ENCODE measurements at places on chromosomes 7 and 10. TPM values are rescaled to one million over a fixed set of nuclear protein-coding genes. Genes with fewer than 3 reads are reported as not detected.

DNA sequence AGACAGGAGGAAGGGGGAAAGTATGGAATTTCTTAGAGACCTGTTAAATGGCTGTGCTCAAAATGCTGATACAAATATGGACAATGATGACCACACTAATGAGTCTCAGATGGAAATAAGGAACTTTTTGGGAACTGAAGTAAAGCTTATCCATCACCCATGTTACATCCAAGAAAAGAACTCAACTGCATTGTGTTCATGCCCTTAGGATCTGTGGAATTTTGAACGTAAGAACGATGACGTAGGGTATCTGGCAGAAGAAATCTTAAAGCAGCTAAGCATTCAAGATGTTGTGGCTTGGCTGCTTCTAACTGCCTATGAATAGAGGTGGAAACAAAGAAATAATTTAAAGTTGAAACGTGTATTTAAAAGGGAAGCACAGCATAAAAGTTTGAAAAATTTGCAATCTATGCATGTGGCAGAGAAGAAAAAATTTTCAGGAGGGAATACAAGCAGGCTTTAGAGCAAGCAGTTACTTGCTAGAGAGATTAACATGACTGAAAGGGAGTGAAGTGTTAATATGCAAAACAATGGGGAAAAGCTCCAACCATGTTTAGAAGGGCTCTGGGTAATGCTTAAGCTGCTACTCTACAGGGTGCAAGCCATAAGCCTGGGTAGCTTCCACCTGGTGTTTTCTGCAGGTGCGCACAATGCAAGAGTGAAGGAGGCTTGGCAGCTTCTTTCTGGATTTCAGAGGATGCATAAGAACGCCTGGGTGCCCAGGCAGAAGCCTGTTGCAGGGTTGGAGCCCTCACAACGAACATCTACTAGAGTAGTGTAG is 499.7 kb upstream of the SEMA3D start:
- H3K27ac ChIP-seq: no peak overlapping the region
- no peaks in the 10 kb centered on the region for H3K36me3 ChIP-seq
- no peaks in the 10 kb centered on the region for H3K4me1 ChIP-seq
- no peaks in the 10 kb centered on the region for H3K27me3 ChIP-seq
- H3K4me3 ChIP-seq: no peak overlapping the region

DNA sequence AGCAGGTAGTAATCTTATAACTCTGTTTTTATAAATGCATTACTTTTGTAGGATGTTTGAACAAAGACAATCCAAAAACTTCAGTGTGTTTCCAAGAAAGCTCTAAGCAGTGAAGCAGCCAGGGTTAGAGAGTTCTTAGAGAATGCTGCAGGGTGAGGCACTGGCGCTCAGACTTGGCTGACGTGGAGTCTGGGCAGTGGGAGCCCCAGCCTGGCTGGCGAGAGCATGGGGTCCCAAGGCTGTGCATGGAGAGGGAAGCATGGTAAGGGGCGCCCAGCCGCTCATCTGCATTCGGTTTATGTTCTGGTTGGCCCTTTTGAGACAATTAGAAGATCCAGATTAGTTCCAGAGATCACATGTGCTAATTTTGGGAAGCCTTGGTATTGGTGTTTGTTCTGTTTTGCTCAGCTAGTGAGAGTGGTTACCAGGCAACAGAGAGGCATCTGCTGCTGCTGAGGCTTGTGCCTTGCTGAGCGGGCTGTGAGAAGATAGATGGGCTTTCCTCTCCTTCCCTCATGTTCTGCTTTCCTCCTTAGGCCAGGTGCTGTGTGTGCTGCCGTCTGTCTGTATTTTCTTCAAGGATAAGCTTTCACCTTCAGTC is 10.3 kb downstream of the SUN1 start:
- H3K27ac ChIP-seq: no peak overlapping the region
- peaks cover 9% of the 10 kb centered on the region for H3K4me1 ChIP-seq
- no peaks in the 10 kb centered on the region for H3K27me3 ChIP-seq
- no peak for DNase-seq
- peaks cover 62% of the 10 kb centered on the region for H3K36me3 ChIP-seq
- H3K4me3 ChIP-seq: no peak overlapping the region

The NUP205 gene
- total RNA-seq: 33.5 TPM

DNA sequence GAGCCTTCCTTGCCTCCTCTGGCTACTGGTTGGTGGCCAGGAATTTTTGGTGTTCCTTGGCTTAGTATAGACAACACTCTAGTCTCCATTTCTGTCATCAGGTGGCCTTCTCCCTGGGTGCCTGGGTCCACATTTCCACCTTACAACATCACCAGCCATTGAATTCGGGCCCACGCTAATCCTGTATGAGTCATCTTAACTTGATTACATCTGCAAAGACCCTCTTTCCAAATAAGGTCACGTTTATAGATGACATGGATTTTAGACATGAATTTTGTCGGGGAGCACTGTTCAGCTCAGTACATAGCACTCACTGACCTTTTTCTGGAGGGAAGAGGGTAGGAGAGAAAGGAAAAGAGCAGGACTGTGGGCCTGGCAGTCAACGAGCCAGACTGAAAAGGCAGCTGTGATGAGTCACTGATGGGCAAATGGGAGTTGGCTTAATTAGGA is 39.4 kb downstream of the MMRN2 start:
- peaks cover 3% of the 10 kb centered on the region for H3K4me1 ChIP-seq
- H3K4me3 ChIP-seq: no peak overlapping the region
- H3K27me3 ChIP-seq: no peaks in the 10 kb centered on the region
- peak overlapping the region; percentile 71 for H3K27ac ChIP-seq
- no peak for DNase-seq

GRCh38 chr10:15083674-15084501 is 4.7 kb downstream of the ACBD7 start:
- H3K4me3 ChIP-seq: peak overlapping the region; percentile 57
- H3K36me3 ChIP-seq: no peaks in the 10 kb centered on the region
- DNase-seq: no peak
- H3K27me3 ChIP-seq: no peaks in the 10 kb centered on the region
- H3K4me1 ChIP-seq: peaks cover 9% of the 10 kb centered on the region

DNA sequence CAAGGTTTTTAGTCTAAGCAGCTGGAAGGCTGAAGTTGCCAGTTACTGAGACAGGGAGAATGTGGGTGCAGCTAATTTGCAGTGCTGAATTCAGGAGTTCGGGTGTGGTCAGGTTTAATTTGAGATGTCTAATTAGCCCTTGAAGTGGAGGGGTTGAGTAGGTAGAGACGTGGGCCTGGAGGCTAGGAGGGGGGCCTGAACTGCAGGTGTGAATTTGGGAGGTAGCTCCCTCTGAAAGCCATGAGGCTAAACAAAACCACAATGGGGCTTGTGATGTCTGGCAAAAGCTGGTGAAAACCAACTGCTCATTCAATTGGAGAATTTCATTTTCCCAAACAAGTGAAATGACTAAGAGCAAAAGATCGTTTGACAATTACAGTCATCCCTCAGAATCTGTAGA is 246.0 kb upstream of the NFE2L3 start:
- H3K4me3 ChIP-seq: no peak overlapping the region
- H3K27me3 ChIP-seq: no peaks in the 10 kb centered on the region
- H3K4me1 ChIP-seq: no peaks in the 10 kb centered on the region
- H3K27ac ChIP-seq: no peak overlapping the region

GRCh38 chr10:132136097-132136521 is 50.6 kb upstream of the DPYSL4 start:
- no peaks in the 10 kb centered on the region for H3K36me3 ChIP-seq
- H3K4me1 ChIP-seq: no peaks in the 10 kb centered on the region
- H3K4me3 ChIP-seq: no peak overlapping the region
- no peaks in the 10 kb centered on the region for H3K27me3 ChIP-seq
- no peak for DNase-seq
- H3K27ac ChIP-seq: no peak overlapping the region

DNA sequence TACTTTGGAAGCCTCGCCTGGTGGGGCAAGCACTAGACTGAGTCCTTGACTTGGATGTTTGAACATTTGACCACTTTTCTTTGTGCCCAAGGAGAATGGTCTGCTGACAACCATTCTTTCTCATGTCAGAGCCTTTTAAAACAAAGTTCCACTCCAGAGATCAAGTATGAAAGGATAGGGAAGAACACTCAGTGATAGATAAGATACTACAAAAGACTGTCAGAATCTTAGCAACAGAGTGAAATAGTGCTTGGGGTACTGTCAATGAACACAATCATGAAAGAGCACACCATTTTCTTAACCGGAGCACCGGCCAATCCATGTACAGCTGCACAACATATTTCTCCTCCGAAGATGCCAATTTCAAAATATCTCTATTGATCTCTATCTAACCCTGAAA is 82.8 kb upstream of the ADO start:
- no peaks in the 10 kb centered on the region for H3K36me3 ChIP-seq
- no peak for DNase-seq
- H3K4me3 ChIP-seq: no peak overlapping the region
- H3K27ac ChIP-seq: no peak overlapping the region

- no peaks in the 10 kb centered on the region for H3K27me3 ChIP-seq
- no peaks in the 10 kb centered on the region for H3K36me3 ChIP-seq
- no peak for DNase-seq
- no peak overlapping the region for H3K27ac ChIP-seq
- no peaks in the 10 kb centered on the region for H3K4me1 ChIP-seq
Measured at GRCh38 chr7:31735991-31736982, 49.3 kb downstream of the PPP1R17 start.

The VPS37D gene
- 0.68 TPM for total RNA-seq

DNA sequence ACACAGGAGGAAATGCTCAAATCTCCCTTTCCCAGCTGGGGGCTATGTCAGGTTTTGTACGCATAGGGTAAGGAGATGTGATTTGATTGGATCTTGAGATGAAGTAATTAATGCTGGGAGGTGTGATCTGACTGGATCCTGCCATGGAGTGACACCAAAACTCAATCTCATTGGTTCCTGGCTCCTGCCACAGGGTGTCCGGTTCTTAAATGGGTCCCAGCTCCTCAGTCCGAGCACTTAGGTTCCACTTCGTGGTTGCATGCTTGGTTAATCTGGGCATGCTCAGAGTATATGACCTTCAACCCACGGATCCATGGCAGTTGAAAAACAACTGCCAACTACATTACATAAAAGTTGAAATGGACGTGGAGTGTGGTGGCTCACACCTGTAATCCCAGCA is 3.1 kb upstream of the ZNF12 start:
- no peak overlapping the region for H3K4me3 ChIP-seq
- no peaks in the 10 kb centered on the region for H3K27me3 ChIP-seq
- DNase-seq: no peak
- H3K4me1 ChIP-seq: peaks cover 10% of the 10 kb centered on the region

DNA sequence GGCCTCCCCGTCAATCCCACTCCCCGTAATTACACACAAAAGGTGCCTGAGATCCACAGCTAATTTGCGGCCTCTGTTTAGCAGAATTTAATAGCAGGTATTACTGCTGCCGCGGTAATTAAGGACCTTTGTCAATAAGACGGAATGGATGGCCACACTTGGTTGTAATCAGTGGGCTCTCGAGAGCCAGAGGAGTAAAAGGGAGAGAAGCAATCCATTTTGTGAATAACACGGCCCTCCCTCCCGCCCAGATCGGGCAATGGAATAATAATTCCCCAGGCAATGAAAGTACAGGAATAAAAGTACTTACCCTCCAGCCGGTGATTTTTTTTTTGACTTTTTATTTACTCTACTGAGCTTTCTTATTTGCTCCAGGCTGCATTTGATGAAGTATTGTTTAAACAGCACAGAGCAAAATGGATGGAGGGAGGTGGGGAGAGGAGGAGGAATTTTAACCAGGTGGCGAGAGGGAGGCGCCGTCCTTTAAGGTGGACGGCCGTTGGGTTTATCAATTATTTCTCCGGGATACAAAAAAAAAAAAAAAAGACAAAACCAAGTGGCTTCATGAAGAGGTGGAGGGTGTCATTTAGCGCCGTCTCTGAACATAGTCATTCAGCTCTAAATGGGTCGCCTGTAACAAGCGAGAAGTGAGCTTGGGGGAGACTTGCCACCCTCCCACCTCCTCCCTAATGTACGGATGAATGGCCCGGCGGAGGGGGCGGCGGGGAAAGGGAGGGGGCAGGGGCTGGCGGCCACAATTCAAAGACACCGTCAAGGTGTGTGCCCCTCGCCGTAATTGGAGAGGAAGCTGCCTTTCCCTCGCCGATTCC is 120.3 kb downstream of the BUB3 start:
- peaks cover 6% of the 10 kb centered on the region for H3K27me3 ChIP-seq
- DNase-seq: no peak
- no peaks in the 10 kb centered on the region for H3K36me3 ChIP-seq
- no peak overlapping the region for H3K4me3 ChIP-seq
- H3K27ac ChIP-seq: no peak overlapping the region

DNA sequence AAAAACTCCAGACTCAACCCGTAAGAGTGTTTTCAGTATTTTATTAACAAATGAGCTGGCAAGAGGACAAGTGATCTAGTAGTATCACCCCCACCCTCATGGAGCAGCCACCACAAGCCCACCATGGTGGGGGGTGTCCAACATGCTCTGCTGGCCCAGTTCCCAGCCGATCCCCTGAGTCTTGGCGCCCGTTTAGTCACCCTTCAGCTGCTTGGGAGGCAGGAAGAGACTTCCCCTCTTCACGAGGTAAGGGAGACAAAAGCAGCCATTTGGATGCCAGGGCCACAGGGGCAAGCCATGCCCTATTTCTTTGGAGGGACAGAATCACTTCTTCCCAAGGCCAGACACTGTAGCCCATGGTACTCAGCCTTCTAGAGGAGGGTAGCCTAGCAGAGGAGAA is 54.1 kb downstream of the NOD1 start:
- DNase-seq: no peak
- H3K4me3 ChIP-seq: no peak overlapping the region
- no peaks in the 10 kb centered on the region for H3K4me1 ChIP-seq
- no peaks in the 10 kb centered on the region for H3K27me3 ChIP-seq

GRCh38 chr7:44108768-44109750 is 4.9 kb downstream of the AEBP1 start:
- H3K36me3 ChIP-seq: no peaks in the 10 kb centered on the region
- no peak overlapping the region for H3K27ac ChIP-seq
- no peak overlapping the region for H3K4me3 ChIP-seq
- H3K4me1 ChIP-seq: peaks cover 2% of the 10 kb centered on the region
- H3K27me3 ChIP-seq: peaks cover 8% of the 10 kb centered on the region

DNA sequence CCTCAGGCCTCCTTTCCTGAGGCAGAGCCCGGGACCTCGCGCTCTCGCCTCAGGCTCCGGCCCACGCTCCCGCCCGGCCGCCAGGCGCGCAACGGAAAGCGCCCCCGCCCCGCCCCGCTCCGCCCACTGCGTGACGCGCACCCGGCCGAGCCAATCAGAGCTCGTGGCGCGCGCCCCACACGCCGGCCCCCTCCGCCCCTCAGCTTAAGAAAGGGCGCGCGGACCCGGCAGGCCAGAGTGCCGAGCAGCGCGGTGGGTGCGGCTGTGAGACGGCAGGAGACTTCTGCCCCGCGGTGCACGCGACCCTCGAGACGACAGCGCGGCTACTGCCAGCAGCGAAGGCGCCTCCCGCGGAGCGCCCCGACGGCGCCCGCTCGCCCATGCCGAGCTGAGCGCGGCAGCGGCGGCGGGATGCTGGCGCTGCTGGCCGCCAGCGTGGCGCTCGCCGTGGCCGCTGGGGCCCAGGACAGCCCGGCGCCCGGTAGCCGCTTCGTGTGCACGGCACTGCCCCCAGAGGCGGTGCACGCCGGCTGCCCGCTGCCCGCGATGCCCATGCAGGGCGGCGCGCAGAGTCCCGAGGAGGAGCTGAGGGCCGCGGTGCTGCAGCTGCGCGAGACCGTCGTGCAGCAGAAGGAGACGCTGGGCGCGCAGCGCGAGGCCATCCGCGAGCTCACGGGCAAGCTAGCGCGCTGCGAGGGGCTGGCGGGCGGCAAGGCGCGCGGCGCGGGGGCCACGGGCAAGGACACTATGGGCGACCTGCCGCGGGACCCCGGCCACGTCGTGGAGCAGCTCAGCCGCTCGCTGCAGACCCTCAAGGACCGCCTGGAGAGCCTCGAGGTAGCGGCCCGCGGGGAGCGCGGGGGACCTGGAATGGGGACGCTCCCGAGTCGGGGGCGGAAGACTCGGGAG is at the start of gene NPTX2:
NPTX2 (plus strand) TSS at position 235 of the 909 bp plus-strand sequence; CDS start at position 412, 177 bp downstream.
- no peaks in the 10 kb centered on the region for H3K4me1 ChIP-seq
- peak within 1 kb of the TSS; percentile 55 for H3K27ac ChIP-seq
- H3K4me3 ChIP-seq: peak within 1 kb of the TSS; percentile 41
- DNase-seq: no peak
- no peaks in the 10 kb centered on the region for H3K36me3 ChIP-seq
- H3K27me3 ChIP-seq: peaks cover 29% of the 10 kb centered on the region
